ENCODE measurements at places on chromosomes 11 and 22. TPM values are rescaled to one million over a fixed set of nuclear protein-coding genes. Genes with fewer than 3 reads are reported as not detected.

OR10D3 gene
- polyA plus RNA-seq = not detected

DNA sequence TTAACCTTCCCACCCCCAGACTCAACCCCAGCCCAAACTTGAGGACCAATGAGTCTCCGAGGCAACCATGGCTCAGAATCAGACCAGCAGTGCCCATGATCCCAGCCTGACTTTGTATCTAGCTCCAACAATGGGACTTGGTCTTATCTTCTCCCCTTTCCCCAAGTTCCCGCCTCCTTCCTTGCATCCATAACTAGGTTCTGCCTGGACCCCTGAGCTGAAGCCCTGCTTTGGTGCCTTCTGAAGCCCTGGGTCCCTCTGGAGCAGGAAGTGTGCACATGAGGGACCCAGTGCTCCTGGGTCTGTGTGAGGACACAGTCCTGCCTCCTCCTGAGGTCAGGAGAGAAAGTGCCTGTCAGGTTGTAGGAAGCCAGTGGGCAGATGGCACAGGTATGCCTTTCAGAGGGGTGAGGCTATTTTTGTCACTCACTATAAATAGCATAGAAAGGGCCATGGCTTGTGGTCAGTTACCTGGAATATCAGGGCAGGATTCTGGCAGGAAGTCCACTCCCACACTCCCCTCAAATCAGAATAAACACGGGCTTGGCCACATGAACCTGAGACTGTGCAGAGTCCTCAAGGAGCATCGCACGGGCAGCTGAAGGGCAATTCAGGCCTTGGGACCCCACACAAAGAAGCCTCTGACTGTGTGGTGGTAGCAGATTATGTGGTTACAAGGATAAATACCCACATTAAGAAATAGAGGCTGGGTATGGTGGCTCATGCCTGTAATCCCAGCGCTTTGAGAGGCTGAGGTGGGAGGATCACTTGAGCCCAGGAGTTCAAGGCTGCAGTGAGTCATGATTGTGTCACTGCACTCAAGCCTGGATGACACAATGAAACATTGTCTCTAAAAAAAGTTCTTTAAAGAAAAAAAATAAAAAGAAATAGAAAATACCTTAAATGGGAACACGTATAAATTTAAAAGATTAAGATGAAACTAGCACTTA lies 27.4 kb downstream of the RCN1 start:
- H3K27me3 ChIP-seq = no peaks in the 10 kb centered on the region
- no peak overlapping the region for H3K27ac ChIP-seq
- no peaks in the 10 kb centered on the region for H3K36me3 ChIP-seq
- peaks cover 7% of the 10 kb centered on the region for H3K4me1 ChIP-seq

OR52E4 gene
- not detected for polyA plus RNA-seq

DNA sequence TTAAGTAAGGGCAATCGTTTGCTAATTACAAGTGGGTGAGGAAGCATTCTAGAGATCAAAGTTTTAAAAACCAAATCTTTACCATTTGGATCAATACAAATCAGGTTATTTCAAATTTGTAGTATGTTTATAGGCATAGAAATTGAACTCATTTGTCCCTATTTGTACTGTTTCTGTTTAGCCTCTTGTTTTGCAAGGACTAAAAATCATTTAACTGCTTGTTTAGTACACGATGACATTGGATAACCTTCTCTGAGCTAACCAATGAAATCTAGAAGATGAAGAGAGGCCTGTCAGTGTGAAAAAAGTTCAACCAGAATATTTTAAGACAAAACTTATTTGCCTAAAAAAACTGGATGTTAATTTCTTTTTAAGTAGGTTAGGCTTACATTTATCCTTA lies 40.0 kb downstream of the ZC3H12C start:
- peaks cover 3% of the 10 kb centered on the region for H3K36me3 ChIP-seq
- DNase-seq = no peak
- H3K4me1 ChIP-seq = peaks cover 54% of the 10 kb centered on the region

DNA sequence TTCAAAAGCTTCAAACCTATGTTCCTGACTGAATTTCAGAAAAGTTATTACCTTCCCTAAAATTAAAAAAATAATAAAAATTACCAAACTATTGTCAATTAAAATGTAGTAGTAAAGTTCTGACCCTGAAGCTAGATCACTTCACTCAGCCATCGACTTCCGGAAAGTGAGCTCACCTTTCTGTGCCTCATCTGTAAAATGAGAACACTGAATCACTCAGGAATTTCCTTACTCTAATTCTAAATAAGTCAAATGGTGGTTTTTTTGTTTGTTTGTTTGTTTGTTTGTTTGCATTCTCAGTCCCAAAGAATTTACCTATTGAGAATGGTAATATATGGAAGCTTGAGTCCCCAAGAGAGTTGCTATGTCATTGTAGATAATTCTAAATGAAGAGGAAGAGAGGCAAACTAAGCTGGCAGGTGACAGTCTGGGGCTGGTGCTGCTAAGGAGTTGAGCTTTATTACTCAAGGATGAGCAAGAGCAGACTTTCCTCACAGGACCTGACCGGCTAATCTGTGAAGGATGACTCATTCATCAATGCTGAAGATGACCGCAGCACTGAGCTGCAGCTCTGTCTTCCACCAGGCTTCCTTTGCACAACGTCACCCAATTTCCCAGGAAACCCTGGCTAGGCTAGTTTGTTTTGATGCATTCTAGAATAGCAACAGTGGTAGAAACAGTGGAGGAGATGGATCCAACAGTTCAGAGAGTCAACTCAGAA lies 248.8 kb downstream of the RAB38 start:
- H3K36me3 ChIP-seq = no peaks in the 10 kb centered on the region
- H3K4me3 ChIP-seq = no peak overlapping the region
- no peaks in the 10 kb centered on the region for H3K27me3 ChIP-seq
- DNase-seq = no peak

OR4A16 gene
- polyA plus RNA-seq = not detected

DNA sequence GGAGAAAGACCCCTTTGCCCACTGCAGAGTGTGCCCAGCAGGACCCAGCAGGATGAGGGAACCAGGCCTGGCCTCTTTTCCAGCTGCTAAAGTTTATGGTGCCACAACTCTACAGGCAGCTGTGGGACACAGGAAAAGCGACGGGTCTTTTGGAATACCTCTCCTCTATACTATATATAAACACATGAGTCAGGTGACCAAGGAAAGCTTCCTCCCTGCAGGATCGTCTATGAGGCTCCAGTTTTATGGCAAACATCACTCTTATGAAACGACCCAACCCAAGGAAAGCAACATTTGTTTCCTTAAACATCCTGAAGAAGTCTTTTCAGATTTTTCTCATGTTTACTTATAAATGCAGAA lies 102.8 kb upstream of the AKIP1 start:
- H3K27ac ChIP-seq = peak overlapping the region; percentile 81
- H3K27me3 ChIP-seq = no peaks in the 10 kb centered on the region
- H3K4me3 ChIP-seq = no peak overlapping the region

Data from SK-N-SH (cell line).